ENCODE measurements at places on chromosomes 16 and 17. TPM values are rescaled to one million over a fixed set of nuclear protein-coding genes. Genes with fewer than 3 reads are reported as not detected.

CDH11 gene
- 91.9 TPM for total RNA-seq

TEKT5 gene
- total RNA-seq, result not detected

GLTPD2 gene
- total RNA-seq, result not detected

LITAFD gene
- not detected for total RNA-seq

KIF18B gene
- 3.1 TPM for total RNA-seq
